NCI-H2171 treated with DMSO at 0.1 percent for 48 hours (cell line): ENCODE measurements at places on chromosomes 5 and 9.

GRCh38 chr5:156951359-156951758, 11.7 kb downstream of the TIMD4 start:
- no peak for DNase-seq

- no peak for DNase-seq
Observed at GRCh38 chr9:34187891-34188240, 9.0 kb downstream of the UBAP1 start.

DNA sequence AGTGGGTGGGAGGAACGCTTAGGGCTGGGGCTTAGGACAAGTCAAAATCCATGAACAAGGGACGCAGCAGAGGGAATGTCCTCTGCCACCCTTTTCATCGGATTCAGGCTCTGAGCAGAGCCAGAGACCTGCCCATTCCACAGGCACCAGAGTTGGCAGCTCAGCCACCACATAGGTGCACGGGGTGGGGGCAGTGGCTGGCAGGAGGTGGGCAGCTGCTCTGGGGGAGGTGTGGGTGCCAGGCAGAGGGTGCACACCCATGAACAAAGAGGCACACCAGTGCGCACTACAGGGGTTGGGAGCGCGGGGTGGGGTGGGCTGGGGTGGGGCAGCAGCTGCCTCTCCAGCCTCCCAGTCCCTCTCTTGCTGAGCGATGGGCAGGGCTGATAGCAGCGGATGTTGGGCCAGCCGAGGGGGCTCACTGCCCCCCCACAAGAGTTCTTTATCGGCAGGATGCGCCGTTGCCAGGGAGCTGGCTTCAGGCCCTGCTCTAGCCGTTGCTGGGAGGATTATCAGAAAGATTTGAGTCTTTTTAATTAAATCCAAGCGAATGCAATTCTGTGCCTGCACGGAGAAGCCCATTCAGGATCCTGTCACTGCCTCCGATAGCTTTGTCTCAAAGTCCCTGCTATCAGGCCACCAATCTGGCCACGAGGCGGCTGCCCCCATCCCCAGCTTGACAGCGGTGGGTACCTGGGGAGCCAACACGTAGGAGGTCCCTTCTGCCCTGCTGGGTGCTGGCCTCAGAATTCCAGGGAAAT, 64.3 kb upstream of the LMX1B start:
- no peak for DNase-seq

- no peak for DNase-seq
Observed at GRCh38 chr5:87254035-87254434, 13.6 kb upstream of the RASA1 start.

- no peak for DNase-seq
Observed at GRCh38 chr5:67395790-67396418, 199.3 kb upstream of the CD180 start.

- DNase-seq, result no peak
Observed at GRCh38 chr5:122507045-122507444, 195.0 kb downstream of the SNCAIP start.

DNA sequence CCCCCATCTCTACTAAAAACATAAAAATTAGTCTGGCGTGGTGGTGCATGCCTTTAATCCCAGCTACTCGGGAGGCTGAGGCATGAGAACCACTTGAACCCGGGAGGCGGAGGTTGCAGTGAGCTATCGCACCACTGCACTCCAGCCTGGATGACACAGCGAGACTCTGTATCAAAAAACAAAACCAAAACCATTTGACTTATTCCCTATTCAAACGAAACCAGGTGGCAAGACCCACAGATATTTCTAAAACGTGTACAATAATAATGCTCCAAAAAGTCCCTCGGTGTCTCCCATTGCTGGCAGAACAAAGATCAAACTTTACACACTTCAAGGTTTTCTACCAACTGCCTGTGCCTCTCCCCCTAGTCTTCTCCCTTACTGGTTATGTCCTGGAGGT, 29.8 kb downstream of the HMGCR start:
- DNase-seq, result no peak

GRCh38 chr5:120510098-120510637, 46.1 kb downstream of the PRR16 start:
- no peak for DNase-seq
